ENCODE measurements at places on chromosomes 4 and X.

DNA sequence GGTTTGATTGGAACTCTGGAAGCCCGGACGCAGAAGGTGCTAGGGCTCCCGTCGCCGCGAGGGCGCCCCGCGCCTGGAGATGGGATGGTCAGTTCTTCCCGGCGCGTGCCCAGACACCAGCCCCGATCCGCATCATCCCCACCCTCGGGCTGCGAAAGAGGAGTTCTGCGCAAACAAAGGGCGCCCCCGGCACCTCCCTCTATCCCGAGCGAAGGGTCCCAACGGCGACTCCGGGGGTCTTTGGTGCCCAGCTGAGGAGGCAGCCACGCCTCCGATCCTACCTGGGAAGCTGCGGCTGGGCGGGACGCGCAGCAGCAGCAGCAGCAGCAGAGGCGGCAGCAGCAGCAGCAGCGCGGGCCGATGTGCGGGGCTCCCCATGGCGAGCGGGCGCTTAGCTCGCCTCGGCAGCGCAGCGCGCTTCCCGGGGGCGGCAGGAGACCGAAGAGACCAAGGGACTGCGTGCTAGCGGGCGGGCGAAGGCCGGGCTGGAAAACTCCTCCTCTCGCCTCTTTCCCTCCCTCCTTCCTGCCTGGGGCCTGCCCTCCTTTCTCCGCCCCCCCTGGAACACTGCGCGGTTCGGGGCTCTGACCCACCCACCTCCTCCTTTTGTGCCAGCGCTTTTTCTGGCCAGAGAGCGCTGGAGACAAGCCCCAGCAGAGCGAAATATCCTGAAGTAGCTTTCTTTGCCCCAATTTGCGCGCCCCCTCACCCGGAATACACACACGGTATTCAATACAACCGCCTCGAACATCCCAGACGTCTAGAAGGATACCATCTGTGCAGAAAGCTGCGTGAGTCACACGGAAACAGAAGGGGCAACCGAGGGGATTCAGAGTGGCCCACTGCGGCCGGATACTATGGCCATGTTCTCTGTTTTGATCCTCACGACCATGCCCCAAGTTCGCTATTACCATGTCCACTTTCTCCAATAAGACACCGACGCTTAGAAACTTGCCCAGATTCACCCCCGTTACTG is at the start of gene SRPX:
Gene SRPX (minus strand): TSS at position 457 of the 976 bp plus-strand sequence. CDS start 79 bp downstream, at position 378.
- peak; percentile 29 for DNase-seq
- H3K27ac ChIP-seq, result peak within 1 kb of the TSS; percentile 37
- H3K4me3 ChIP-seq, result peak within 1 kb of the TSS; percentile 75
- no peaks in the 10 kb centered on the region for H3K36me3 ChIP-seq

GRCh38 chrX:111645607-111646006 is 35.4 kb upstream of the ALG13 start:
- H3K4me3 ChIP-seq, result no peak overlapping the region
- DNase-seq, result no peak
- no peaks in the 10 kb centered on the region for H3K4me1 ChIP-seq
- no peaks in the 10 kb centered on the region for H3K27me3 ChIP-seq

- H3K27ac ChIP-seq, result no peak overlapping the region
- no peaks in the 10 kb centered on the region for H3K27me3 ChIP-seq
- H3K4me3 ChIP-seq, result no peak overlapping the region
- H3K4me1 ChIP-seq, result no peaks in the 10 kb centered on the region
- no peaks in the 10 kb centered on the region for H3K36me3 ChIP-seq
Observed at GRCh38 chrX:56764975-56765791, 36.1 kb downstream of the NBDY start.

GRCh38 chr4:109729117-109729717 is 653 bp downstream of the PLA2G12A start:
- H3K27ac ChIP-seq, result peak overlapping the region; percentile 96
- peak; percentile 31 for DNase-seq
- H3K4me3 ChIP-seq, result peak overlapping the region; percentile 93
- no peaks in the 10 kb centered on the region for H3K27me3 ChIP-seq
